ENCODE measurements at places on chromosomes 13 and 19. TPM values are rescaled to one million over a fixed set of nuclear protein-coding genes. Genes with fewer than 3 reads are reported as not detected.

The ELSPBP1 gene
- not detected for total RNA-seq

The SMIM44 gene
- total RNA-seq = not detected

The DAND5 gene
- total RNA-seq = 0.57 TPM

GRCh38 chr13:76622315-76623040 lies 263.7 kb downstream of the KCTD12 start:
- H3K4me3 ChIP-seq = no peak overlapping the region
- no peak for DNase-seq
- H3K27me3 ChIP-seq = peaks cover 19% of the 10 kb centered on the region
- no peaks in the 10 kb centered on the region for H3K36me3 ChIP-seq

- no peak overlapping the region for H3K27ac ChIP-seq
- H3K27me3 ChIP-seq = peaks cover 13% of the 10 kb centered on the region
- no peak overlapping the region for H3K4me3 ChIP-seq
Observed at GRCh38 chr19:35404879-35405622, 34.2 kb downstream of the GPR42 start.

GRCh38 chr13:113933901-113934300 lies 40.0 kb downstream of the C13orf46 start:
- no peaks in the 10 kb centered on the region for H3K36me3 ChIP-seq
- peaks cover 16% of the 10 kb centered on the region for H3K4me1 ChIP-seq
- DNase-seq = peak; percentile 59

DNA sequence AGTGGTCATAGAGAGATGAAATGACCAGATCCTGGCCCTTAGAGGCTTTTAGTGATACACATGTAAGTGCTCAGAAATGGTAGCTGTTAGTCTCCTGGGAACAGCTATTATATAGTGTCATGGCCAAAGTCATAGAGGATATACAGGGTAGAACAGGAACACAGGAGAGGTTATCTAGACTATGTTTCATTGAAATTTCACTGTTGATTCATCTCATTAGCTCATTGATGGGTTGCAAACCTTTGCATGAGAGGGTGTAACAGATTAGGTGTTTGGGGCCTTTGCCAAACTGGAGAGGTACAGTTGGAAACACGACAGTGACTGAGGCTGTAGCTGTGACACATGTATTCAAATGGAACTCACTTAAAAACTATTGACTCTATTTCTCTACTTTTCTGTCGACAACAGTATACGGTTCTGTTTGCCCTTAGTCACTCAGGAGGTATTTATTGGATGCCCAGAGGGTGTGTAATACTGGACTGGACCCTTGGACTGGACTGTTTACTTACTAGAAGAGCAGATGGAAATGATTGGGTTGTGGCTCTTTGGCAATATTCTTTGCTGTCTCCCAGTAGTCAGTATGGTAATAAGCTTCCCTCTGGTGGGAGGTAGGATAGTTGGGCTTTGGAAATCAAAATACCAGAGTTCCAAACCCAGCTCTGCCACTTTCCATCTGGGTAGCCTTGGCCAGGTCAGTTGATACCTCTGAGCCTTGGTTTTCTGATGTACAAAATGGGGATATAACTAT lies 29.8 kb downstream of the ARHGAP35 start:
- peak overlapping the region; percentile 13 for H3K27ac ChIP-seq
- H3K4me3 ChIP-seq = no peak overlapping the region
- no peaks in the 10 kb centered on the region for H3K36me3 ChIP-seq
- H3K4me1 ChIP-seq = peaks cover 62% of the 10 kb centered on the region
- H3K27me3 ChIP-seq = no peaks in the 10 kb centered on the region
